ENCODE measurements at places on chromosomes 3 and 15.
A peak's percentile ranks its signal among the peaks of the same experiment; 100 is the strongest.

- no peak for DNase-seq
Observed at GRCh38 chr3:111737706-111738086, 121.4 kb upstream of the PHLDB2 start.

- DNase-seq, result no peak
Observed at GRCh38 chr15:55823699-55824340, 80.9 kb upstream of the PRTG start.

DNA sequence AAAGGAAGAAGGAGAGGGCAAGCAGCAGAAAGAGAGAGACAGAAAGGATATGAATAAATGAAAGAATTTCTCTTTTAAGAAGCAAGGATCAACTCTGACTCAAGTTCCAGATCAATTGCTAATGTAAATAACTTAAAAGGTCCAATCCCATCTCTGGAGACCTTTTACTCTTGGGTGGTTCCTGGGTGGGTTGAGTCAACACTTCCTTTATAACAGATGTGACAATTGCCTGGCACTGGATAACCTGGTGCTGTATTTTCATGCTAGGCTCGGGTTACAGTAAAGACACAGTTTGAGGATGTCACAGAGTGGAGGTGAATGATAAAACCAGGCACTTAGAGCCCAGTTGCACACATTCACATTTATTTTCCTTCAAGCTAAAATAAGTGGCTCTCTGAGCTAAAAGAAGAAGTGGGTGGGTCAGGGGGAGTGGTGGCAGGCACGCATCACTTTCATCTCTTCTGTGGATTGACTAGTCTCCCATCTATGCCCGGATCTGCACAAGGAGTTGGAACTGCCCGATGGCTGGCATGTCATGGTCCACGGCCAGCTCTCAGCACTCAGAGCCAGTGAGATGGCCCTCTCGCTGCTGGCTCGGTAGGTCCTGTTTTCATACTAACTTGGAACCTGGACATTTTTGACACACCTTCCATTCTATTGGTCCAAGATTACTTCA, 465.8 kb downstream of the FOXP1 start:
- no peak for DNase-seq

GRCh38 chr3:105613120-105613519, 246.4 kb downstream of the ALCAM start:
- DNase-seq, result no peak

DNA sequence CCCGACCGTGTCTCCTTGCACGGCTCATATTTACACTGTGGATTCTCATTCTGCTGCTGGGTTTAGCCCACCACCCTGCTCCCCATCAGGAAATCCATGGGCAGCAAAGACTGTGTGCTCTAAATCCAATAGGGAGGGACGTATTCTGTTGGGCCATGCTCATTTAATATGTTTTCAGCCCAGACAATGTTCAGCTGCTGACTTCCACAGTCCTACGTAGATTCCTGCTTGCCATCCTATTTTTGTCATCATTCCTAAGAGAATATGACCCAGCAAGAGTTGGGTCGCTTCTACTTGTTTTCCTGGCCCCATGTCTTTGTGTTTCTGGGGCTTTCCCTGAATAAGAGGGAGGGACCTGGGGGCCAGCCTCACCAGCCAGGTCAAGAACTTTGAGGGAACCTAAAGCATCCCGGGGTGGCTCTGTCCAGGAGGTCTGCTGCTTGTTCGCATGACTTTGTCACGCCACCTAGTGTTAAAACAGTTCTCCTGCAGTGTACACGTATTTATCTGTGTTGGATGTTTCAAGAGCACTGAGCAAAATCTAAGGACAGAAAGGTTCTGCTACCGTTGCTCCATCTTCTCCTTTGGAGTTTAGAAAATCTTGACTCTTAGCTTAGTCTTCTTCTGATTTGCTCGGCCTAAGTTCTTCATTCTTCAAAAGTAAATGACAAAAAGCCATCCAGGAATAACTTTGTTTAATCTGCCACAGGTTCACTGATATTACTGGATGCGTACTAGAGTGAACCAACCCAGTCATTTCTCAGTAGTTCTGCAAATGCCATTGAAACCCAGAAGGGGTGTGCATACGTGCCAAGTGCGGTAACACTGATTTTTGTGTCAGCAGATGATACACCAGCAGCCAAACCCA, 79.8 kb upstream of the NR2E3 start:
- peak; percentile 29 for DNase-seq

GRCh38 chr3:67647390-67647878, 7.0 kb downstream of the SUCLG2 start:
- DNase-seq, result no peak

DNA sequence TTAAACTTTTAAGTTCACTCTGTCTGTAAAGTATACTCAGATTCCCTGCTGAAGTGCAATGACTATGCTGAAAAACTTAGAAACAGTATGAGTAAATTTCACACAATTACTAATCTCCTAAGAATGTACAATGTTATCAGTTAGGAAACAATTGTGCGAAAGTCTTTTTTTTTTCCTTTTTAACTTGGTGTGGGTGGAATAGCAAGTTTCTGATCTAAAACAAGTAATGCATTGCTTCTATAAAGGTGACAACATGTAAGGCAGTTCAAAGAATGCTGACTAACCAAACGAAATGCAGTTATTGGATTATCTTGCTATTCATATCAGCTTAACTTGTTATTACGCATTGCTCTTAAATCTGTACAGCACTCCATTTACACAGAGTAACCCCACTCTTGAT, 19.3 kb upstream of the SLC12A8 start:
- DNase-seq, result no peak

DNA sequence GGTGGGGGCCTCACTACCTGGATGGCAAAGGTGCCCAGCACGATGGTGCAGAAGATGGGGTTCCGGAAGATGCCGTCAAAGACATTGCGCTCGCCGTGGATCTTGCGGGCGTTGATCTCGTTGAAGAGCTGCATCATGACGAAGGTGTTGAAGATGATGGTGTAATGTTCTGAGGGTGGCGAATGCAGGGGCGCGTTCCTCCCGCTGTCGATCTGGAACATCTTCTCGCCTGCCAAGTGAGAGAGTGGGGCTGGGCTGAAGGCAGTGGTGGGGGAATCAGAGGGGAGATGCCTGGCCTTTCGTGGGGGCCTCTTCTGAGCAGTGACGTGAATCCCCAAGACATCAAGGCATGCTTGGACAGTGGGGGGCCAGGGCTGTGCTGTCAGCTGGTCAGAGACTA, 19.6 kb upstream of the SEC13 start:
- DNase-seq, result no peak

DNA sequence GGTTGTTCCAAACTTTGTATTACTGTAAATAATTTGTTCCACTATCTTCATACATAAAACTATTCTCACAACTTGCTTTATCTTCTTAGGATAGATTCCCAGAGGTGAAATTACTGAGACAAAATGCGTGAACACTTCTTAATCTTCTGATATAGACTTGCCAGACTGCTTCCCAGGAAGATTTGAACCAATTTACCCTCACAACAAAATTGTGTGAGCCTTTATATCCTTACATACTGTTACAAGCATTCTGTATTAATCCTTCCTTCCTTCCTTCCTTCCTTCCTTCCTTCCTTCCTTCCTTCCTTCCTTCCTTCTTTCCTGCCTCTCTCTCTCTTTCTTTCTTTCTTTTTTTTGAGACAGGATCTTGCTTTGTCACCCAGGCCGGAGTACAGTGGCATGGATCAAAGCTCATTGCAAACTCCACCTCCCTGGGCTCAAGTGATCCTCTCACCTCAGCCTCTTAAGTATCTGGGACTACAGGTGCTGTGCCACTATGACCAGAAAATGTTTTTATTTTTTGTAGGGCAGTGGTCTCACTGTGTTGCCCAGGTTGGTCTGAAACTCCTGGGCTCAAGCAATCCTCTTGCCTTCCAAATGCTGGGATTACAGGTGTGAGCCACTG, 57.1 kb upstream of the SSR3 start:
- DNase-seq, result no peak

DNA sequence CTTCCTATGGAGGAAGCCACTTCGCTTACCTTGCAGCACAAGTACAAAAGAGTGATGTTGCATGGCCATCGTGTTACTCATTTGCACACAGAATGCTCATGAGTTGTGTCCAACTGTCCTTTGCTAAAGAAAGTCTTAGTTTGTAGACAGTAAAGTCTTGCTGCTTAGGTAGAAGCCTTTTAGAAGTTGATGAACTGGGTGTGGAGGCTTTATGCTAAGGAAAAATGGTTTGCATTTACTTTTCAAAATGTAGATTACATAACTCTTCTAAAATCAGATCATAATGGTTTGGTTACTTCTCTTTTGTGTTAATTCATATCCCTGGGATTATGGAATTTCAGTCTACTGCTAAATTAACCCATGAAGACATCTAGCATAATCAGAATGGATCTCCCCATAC, 84.5 kb upstream of the FLNB start:
- no peak for DNase-seq
